ENCODE measurements at places on chromosomes 6 and 20.

- no peak for DNase-seq
Observed at GRCh38 chr20:46040902-46041535, 12.0 kb downstream of the SLC12A5 start.

DNA sequence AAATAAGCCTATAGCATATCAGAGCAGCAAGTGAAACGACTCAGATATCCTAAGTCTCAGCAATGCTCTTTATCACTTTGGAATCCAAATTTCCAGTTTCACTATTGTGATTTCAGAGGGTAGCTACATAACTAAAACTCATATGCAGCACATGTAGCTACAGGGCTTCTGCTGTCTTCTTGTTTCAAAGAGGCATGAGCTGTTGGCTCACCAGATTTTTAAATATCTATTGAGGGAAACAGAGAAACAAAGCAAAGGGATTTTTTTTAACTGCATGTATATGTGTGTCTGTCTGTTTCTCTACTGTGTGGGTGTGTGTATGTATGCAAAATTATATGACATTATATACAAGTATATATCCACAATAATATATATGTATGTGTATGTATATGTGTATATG lies 258.4 kb downstream of the HDGFL1 start:
- DNase-seq = no peak

DNA sequence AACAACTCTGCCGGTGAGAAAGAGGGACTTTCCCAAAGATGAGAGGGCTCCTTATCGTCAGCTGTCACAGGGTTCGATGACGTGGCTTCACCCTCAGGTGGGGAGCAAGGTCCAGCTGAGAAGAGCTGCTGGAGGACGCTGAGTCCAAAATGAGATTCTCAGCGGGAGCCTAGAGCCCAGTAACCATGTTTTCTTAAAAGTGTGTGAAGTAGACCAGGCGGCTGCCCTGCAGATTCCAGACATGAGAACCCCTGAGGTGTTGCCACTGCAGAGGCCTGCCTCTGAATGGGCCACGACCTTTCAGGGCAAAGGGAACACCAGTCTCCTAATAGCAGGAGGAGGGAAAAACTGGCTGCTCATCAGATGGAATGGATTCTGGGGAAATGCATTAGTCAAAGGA lies 375.1 kb downstream of the BTBD9 start:
- no peak for DNase-seq

DNA sequence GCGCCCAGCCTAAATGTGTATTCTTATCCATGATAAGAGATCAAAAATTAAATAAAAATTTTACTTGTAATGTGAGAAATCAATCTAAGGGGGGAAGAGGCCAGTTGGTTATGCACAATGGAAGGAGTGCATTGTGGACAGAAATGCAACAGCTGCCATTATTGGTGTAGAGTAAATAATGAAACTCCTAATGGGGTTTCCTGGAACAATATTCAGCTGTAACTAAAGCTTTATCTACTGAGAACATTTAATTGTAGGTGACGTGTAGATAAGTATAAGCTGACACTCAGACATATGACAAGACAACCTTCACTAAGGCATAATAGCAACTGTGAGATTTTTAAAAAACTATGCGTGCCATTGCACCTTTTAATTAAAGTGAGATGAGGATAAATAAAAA lies 71.4 kb downstream of the CEP57L1 start:
- DNase-seq = no peak

DNA sequence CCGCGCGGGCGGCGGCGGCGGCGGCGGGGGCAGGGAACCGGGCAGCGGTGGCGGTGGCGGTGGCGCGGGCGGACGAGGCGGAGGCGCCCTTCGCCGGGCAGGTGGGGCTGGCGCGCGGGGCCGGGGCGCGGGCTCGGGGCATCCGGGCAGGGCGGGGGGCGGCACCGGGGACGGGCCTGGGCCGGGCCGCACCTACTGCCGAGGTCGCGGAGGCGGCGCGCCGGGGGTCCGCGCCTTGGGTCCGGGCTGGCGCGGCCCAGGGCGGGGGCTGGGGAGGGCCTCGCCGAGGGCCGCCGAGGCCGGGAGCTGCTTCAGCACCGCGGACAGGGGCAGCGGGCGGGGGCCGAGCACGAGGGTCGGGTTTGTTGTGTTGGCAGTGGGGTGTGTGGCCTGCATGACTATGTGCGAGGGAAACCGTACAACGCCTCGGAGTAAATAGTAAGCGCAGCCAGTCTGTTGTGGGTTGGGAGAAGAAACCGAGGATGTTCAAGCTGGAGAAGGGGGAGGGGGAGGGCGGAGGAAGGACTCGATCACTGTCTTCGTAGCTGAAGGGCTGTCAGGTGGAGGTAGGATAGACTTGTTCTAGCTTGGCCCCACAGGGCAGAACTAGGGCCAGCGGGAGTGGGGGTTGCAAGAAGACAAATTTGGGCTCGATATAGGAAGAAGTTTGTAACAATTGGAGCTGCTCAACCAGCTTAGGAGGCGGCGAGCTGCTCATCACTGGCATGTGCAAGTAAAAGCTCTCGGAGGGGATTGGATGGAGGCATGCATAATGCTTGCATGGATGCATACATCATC lies 593 bp downstream of the MMP24 start:
- no peak for DNase-seq

DNA sequence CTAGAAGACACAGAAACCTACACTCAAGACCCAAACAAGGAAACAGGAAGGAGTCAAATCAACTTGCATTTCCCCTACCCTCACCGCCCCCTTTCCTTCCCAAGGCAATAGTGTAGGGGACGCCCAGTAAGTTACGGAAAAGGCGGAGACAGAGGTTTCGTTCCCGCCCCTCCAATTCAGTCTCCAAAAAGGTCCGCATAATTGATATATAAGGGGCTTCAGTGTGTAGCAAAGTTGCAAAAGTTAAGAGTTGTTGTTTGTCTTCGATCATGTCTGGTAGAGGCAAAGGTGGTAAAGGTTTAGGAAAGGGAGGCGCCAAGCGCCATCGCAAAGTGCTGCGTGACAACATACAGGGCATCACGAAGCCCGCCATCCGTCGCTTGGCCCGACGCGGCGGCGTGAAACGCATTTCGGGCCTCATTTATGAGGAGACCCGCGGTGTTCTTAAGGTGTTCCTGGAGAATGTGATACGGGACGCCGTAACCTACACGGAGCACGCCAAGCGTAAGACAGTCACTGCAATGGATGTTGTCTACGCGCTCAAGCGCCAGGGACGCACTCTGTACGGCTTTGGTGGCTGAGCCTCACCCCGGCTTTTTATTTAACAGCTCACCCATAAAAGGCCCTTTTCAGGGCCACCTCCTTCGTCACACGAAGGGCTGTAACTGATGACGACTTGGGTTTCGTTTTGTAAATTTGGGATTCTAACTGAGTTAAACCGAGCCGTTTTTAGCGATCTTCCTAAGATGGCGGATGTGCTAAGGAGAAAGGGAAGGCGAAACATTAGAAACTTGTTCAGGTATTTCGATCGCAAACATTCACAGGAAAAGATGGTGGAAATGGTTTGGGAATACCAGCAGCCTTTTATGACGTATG lies 124.6 kb upstream of the BTN3A2 start:
- DNase-seq = no peak

DNA sequence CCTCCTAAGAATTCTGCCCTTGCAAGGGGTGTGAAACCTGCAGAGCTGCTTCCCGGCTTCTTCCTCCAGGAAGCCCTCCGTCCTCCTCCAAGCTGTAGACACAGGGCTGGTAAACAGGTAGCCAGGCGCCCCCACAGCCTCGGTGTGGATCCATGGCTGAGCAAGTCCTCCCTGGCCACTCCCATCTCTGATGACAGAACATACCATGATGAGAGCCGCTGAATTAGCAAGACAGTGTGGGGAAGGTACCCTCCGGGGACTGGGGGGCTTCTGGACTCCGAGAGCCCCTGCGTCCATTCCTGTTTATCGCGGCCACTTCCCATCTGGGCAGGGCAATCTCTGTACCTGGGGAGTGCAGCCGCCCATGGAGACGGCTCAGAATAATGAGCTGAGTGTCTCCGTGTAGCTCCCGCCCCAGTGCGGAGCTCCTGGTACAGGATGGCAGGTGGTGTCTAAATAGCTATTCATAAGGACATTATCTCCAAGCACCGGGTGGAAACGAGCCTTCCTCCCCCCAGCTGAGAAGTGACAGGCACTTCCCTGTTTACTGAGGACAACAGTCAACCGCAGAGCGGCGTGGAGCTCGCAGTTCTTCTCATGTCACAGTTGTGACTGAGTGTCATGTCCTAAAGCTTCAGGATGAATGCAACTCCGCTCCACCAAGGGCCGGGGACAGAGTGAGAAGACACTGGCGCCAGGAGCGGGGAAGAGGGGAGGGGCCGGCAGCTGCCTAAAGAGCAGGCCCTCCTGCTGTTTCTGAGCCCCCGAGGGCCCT lies 22.7 kb upstream of the NTSR1 start:
- no peak for DNase-seq
